ENCODE measurements at places on chromosomes 4 and X. TPM values are rescaled to one million over a fixed set of nuclear protein-coding genes. Genes with fewer than 3 reads are reported as not detected.

DNA sequence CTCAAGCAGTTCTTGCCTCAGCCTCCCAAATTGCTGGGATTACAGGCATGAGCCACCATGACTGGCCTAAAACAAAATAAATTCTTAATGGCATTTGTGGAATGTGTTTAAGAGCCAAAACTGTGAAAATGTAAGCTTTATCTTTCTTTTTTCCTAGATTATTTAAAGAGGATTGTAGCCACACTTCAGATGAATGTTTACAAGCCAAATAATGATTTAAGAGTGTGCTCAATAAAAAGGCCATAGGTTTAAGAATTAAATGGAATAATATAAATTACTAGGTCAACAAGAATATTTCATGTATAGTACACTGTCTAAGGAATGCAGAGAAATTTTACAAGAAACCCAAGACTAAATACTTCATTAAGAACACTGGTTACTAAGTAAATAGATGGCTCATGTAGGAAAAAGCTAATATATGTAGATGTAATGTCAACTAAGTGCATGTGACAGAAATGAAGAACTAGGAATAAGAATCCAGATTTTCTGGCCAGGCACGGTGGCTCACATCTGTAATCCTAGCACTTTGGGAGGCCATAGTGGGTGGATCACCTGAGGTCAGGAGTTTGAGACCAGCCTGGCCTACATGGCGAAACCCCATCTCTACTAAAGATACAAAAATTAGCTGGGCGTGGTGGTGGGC is 21.3 kb upstream of the UGDH start:
- DNase-seq = no peak

DNA sequence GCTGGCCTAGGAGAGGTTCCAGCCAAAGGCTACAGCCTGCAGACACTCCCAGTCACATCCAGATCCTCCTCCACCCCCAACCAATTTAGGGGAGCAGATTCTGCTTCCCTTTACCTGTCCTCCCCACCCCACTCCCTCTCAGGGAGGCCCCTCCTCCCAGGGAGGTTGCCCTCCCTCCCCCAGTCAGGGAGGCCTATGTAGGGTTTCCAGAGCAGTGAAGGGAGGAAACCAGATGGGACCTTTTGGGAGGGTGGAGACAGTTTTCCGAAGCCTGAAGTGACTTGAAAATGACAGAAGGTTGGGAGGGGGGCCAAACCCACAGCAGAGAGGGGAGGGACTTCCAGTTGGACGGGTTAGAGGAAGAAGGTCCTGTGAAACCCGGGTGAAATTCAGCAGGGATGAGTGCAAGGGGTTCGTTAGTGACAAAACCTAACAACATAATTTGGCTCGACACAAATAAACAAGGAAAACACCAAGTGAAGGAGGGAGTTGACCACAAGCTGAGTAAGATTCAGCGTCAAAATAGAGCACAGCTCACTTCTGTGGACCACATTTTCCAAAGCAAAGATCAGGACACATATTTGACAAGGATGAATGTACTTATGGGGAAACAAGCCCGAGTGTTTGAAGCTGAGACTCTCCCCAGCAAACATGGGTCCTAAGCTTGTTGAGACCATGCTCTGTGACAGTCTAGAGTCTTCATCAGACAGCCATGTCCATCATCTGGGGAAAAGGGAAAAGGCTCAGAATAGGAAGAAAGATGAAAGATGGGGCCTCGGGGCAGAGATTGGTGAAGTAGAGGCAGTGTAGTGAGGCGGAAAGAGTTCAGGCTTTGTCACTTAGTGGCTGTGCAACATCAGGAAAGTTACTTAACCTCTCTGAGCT is 46.4 kb downstream of the PRPS1 start:
- peak; percentile 70 for DNase-seq

The NDNF gene
- total RNA-seq = not detected

DNA sequence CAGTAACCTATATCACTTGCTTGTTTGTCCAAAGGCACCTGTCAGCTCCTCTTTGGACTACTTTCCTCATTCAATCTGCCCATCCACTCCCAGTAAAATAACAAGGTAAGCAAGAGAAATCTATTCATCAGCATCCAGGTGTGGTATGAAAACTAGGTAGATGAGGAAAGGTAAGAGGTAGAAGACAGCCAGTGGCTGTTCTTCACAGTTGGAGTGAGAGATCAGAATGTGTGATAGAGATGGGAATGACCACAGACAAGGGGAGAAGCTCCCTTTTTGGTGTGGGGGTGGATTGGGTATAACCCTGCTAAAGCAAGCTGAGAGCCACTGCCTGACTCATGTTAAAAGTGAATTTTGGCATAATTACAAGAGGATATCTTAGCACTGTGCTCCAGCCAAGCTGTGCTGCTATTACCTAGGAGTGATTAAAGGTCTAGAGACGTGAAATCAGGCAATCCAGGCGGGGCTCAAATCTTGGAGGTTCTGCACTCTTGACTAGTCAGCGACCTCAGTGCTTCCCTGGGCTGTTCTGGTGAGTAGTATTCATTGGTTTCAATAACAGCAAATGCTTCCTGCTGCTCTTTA is 28.1 kb upstream of the RASL11B start:
- DNase-seq = no peak

The TSPAN7 gene
- not detected for total RNA-seq

DNA sequence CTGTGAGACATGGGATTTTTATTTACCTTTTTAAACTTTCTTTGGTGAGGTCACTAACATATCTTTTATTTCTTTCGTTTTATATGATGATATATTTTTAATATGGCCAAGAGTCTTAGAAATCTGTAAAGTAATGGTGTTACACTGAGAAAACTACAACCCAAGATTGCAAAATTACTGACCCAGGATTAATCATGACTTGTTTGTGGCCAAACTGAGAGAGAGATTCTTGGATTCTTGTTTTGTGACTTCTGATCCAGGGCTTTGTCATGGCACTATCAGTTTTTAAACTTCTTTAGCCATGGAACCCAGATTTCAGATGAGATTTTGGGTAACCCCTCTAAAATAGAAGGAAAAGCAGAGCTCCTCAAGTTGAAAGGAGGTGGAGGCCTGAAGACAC is 42.0 kb downstream of the SGMS2 start:
- no peak for DNase-seq

- peak; percentile 70 for DNase-seq
Measured at GRCh38 chr4:139564502-139564901, 8.5 kb upstream of the SETD7 start.

DNA sequence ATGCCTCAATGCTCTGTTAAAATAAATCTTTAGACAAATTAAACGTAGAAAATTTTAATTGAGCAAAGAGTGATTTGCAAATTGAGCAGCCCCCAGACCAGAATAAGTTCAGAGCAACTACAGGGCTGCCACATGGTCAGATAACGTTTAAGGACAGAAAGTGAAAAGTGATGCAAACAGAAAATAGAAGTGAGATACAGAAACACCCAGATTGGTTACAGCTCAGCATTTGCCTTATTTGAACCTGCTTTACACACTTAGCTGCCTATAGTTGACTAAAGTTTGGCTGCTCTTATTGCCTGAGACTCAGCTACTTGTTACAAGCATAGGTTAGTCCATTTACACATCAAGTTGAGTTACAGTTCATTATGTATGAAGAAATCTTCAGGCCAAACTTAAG is 1800.8 kb upstream of the PCDH10 start:
- DNase-seq = no peak

GRCh38 chr4:111512081-111512783 is 633.0 kb upstream of the FAM241A start:
- DNase-seq = no peak

The GAGE12E gene
- not detected for total RNA-seq

The EXOC1L gene
- not detected for total RNA-seq

GRCh38 chr4:11218692-11219091 is 210.0 kb downstream of the HS3ST1 start:
- DNase-seq = no peak

The RASSF6 gene
- 2.9 TPM for total RNA-seq

The TMEM47 gene
- not detected for total RNA-seq

GRCh38 chr4:47974566-47974965 is 41.9 kb downstream of the CNGA1 start:
- DNase-seq = no peak

The XK gene
- total RNA-seq = 0.04 TPM
